ENCODE measurements at places on chromosomes 12 and 14.

GRCh38 chr12:105477873-105478272, 147.4 kb downstream of the C12orf75 start:
- peak; percentile 15 for DNase-seq

DNA sequence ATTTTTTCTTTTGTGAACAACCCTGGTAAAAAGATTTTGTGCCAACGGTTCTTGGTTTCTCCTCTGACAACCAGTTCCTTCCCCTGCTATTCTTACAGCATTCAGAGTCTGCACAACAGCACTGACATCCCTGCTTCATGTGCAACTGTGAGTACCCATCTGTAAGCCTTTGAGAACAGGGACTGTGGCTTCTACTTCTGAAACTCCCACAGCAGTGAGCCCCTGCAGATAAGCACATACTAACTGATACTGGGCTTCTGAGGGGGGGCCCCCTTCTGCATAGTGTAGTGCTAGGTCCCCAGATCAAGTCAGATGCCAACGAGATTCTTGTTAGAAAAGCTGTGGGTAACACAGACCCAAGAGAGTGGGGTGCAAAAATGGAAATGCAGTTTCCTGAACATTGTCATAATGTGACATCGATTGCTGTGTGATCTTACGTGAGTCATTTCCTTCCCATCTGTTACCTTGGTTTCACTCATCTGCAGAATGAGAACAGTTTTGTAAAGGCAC, 11.1 kb upstream of the NINJ2 start:
- DNase-seq: no peak

DNA sequence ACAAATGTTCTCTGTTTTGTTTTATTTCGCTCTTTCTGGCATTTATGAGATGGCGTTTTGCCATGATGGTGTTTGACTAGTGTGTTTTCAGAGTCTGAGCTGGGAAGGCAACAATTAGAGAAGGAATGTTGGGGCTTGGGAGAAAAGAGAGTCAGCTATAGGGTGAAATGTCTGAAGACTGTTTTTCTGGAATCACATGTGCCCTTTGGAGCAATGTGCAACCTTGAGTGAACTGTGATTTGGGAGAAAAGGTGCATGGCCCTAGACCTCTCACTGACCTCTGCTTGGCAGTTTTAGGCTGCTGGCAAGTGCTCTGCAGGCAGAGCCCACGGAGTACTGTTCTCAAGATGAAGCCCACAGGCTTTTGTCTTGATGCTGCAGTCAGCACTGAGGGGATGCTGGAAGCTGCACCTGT, 379.9 kb upstream of the PDE3A start:
- no peak for DNase-seq

- DNase-seq: peak; percentile 23
Measured at GRCh38 chr12:60535363-60535762, 939.5 kb downstream of the SLC16A7 start.

DNA sequence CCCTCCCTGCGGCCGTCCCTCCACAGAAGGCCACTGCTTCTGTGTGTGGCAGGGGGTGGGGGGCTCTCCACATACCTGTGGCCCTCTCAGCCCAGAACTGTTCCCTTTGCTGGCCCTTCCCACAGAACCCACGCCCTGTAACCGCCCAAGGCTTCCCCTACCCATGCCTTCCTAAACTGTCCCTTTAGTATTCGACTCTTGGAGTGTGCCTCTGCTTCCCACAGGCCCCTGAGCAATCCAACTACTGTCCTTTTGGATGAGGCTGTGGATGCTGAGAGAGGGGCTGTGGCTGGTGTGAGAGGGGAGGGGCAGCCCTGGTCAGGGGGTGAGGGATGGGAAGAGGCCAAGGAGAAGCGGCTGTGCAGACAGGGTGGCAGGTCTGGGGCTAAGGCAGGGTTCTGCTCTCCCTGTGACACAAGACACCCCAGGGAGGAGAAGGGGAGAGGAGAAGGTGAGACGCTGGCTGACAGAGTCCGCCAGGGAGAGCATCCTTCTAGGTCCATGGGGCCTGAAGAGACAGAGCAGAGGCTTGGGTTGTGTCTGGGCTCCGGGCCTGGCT, 46.0 kb downstream of the DLK1 start:
- DNase-seq: no peak

GRCh38 chr12:14886271-14886670, 617 bp upstream of the MGP start:
- DNase-seq: no peak

DNA sequence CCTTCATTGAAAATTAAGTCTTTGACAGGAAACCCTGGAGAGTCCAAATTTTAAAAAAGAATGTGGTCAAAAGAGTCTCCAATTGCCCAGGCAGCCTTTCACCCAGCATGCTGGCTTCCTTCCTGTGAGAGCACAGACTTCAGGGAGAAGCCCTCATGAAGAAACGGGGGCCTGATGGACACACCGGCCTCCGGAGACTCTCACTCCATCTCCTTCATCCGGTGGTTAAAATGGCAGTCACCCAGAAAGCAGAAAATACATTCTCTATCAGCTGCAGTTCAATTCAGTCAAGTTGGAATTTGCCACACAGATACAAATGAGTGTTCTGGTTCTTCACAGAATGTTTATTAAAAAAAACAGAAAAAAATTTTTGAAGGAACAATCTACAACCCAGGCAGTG, 56.5 kb downstream of the CPM start:
- DNase-seq: no peak

- DNase-seq: no peak
Measured at GRCh38 chr12:12018454-12018853, 52.3 kb upstream of the BCL2L14 start.

DNA sequence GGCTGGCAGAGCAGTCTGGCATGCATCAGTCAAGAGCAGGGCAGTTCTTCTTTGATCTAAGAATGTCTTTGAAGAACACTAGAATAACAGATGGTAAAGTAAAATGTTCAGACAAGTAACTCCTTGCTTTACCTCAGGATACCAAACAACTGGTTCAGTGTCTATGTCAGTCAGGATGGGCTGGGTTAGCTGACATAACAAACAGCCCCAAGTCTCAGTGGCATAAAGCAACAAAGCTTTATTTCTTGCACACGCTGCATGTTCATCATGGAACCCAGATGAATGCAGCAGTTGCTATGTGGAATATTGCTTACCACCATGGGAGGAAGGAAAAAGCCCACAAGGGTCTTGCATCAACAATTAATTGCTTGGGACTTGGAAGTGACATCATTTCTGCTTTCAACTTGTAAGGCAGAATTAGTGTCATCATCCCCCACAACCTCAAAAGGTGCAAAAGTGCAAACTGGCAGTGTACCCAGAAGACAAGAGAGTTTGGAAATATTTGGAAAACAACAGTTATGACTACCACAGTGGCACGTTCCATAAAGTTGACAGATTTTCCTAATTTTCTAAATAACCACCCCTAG, 21.2 kb downstream of the GPRC5D start:
- DNase-seq: no peak

GRCh38 chr12:10031771-10032175, 1.3 kb downstream of the CLEC9A start:
- DNase-seq: no peak

DNA sequence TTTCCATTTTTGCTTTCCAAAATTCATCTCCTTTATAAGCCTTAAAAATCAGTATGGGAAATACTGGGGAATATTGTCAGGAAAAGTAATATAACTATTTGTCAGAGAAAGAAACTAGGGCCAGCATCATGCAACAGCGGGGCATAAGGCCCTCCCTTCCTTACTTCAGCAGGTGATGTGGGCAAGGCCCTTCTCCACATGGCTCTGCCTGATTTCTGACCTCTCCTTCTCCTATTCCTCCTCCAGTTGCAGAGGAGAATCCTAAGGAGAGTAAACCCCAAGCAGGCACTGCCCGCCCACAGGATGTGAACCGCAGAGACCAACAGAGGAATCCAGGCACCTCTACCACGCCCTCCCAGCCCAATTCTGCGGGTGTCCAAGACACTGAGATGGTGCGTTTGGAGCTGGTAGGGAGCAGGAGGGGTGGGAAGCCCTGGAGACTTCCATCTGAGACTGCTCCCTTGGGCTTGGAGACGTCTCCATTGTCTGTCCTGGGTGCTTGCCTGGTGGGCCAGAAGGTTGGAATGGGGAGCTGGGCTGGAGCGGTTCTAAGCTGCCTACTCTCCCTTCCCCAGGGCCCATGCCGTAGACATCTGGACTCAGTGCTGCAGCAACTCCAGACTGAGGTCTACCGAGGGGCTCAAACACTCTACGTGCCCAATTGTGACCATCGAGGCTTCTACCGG, 2.7 kb upstream of the SOAT2 start:
- no peak for DNase-seq

- no peak for DNase-seq
Measured at GRCh38 chr12:32027684-32028365, 68.6 kb downstream of the RESF1 start.

- no peak for DNase-seq
Measured at GRCh38 chr12:59041241-59042121, 121.2 kb upstream of the LRIG3 start.

DNA sequence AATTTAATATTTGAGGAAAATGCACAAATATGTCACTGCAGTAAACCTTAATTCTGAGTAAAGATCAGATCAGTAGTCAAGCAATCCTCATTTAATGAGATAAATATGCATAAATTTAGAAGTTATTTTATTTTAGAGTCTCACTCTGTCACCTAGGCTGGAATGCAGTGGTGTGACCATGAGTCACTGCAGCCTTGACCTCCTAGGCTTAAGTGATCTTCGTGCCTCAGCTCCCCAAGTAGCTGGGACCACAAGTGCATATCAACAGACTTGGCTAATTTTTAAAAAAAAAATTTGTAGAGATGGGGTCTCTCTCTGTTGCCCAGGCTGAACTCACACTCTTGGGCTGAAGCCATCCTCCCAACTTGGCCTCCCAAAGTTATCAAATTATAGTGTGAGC, 41.3 kb downstream of the LMO3 start:
- no peak for DNase-seq

GRCh38 chr12:80352474-80352873, 91.6 kb upstream of the PTPRQ start:
- no peak for DNase-seq

GRCh38 chr14:100692859-100693558, 33.7 kb upstream of the DLK1 start:
- DNase-seq: peak; percentile 88

DNA sequence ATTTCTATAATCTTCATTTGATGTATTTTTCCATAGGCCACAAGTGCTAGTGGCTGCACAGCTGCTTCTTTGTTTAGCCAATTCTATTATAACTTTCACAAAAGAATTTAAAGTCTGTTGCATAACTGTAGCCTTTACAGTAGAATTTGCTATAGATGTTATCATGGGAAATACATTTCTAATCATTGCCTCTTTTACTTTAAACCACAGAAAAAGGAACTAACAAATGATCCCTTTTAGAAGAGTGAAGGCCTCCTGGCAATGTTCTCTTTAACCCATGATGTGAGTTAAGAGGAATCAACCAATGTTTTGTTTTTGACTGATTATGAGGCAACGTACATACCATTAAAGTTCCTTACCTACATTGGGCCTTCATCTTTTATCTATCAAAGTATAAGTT, 68.8 kb downstream of the RPL10L start:
- DNase-seq: no peak

DNA sequence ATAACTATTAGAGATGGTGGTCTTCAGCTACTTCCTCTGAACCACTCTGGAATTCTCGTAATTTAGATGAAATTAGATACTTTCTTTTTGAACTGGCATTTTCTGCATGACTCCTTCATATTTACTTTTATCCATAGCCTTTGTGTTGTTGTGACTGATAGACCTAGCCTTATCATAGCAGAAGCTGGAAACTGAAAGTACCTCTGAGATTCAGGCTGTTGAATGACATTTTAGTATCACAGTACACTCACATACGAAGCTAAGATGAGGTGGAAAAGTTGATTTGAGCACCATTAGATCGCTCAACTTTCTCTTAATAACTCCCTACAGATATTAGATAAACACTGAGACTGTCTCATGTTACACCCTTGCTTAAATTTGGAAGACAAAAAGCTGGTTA, 525.1 kb upstream of the FBXO33 start:
- no peak for DNase-seq

DNA sequence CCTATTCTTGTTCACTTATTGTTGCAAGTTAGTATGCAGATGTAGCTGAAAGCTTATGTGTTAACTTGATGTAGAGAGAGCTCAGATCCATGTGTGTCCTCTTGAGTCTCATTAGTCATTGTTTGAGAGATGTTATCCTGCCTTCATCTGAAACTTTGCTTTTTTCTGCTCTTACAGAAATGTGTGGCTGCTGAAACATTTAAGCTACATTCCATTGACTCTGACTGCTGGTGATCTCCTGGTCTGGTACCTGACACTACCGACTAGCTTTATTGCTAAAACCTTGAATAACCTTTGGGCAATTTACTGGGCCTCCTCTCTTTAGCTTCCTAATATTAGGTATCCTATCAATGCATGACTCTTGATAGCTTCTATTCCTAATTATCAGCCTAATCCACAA, 705.6 kb upstream of the FOXG1 start:
- no peak for DNase-seq

DNA sequence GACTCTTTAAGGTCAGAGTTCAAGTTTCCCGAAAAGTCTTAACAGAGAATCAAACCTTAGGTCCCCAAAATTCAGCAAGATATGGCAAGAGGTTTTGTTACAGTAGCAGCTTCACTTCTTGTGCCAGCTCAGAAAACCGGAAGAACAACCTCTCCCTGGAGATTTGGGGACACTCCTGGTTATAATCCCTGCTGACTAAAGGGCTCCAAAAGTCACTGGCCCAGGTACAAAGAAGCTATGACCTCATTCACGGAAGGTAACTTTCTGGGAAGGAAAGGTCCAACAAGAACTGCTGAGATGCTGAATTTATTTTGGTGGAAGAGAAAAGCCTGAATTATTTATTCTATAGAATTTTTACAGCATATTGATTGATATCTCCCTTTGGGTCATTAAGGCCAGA, 55.6 kb upstream of the DIO2 start:
- DNase-seq: no peak

- DNase-seq: no peak
Measured at GRCh38 chr14:61417141-61417540, 95.8 kb downstream of the PRKCH start.

DNA sequence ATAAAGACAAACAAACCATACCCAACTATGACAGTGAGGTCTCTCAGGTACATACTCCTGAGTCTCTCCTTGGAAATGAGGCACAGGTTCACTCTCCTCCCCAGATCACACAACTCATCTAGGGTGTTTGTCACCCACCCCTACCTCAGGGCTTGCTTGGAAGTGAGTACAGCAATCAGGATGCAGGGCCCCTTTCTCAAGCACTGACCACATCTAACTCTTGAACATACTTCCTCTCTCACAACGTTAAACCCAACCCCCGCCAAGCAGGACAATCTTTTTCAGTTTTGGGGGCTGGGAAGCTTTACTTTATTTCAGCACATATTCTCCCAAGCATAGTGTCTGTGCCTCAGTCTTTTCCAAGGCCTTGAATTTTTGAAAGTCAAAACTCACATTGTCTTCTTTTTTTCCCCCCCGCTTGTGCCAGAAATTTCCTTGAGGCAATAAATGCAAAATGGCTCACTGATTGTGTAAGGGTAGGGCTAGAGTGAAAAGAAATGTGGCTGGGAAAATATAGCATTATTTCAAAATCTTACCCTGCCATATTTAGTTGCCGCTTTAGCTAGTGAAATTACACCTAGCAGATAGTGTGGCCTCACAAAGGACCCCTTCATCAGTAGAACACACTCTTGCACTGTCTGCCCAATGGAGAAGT, 2.4 kb upstream of the GPR65 start:
- DNase-seq: no peak

- no peak for DNase-seq
Measured at GRCh38 chr12:124039276-124039675, 66.3 kb downstream of the ZNF664 start.
